ENCODE measurements at places on chromosomes 4 and X.
A peak's percentile ranks its signal among the peaks of the same experiment; 100 is the strongest.

DNA sequence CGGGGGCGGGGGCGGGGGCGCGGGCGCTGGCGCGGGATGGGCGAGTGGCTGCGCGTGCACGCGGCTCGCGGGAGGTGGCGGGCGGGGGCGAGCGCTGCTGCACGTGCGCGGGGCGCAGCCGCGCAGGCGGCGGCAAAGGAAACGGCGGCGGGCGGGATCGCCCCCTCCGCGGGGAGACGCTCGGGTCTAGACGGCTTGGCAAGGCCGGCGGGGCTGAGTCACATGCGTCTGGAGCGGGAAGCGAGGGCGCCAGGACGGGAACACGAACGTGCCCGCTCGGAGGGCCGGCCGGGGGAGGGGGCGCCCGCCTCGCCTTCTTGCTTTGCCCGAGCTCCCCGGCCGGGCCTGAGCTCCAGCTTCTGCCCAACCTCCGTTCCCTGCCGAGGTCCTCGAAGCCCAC lies 4.3 kb upstream of the HAUS7 start:
- DNase-seq, result peak; percentile 12

DNA sequence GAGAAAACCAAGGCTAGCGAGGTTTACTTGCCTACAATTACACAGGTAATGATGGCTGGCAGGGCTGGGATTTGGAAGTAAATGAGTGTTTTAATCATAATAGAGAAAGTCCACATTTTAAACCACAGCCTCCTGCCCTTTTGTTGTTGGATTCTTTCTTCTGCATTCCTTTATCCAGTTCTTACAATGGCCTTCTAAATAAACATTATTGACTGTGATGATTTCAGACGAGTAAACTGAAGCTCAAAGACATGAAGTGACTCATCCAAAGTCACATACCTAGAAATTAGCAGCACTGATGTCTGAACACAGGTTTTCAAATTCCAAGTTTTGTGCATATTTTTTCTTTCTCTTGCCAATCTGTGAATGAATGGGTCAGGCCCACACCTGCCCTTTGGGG lies 51.2 kb upstream of the C1QTNF7 start:
- no peak for DNase-seq

- no peak for DNase-seq
Observed at GRCh38 chr4:118268780-118269179, 84.0 kb downstream of the PRSS12 start.

DNA sequence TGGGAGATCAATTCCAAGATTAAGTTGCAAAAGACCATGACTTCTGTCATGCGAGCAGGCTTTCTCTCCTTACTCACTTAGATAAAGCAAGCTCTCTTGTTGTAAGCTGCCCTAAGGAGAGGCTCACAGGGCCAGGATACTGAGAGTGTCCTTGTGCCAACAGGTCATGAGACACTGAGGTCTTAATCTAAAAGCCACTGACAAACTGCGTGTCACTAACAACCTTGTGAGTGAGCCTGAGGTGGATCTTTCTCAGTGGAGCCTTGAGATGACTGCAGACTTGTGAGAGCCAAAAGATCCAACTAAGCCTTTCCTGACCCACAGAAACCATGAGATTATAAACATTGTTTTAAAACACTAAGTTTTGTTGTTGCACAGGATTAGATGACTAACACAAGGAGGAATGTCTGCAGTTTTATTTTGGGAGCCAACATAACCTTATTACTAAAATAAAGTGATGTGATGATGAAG lies 170.5 kb downstream of the SLC39A8 start:
- no peak for DNase-seq

- no peak for DNase-seq
Observed at GRCh38 chr4:38562751-38563198, 101.2 kb upstream of the KLF3 start.

DNA sequence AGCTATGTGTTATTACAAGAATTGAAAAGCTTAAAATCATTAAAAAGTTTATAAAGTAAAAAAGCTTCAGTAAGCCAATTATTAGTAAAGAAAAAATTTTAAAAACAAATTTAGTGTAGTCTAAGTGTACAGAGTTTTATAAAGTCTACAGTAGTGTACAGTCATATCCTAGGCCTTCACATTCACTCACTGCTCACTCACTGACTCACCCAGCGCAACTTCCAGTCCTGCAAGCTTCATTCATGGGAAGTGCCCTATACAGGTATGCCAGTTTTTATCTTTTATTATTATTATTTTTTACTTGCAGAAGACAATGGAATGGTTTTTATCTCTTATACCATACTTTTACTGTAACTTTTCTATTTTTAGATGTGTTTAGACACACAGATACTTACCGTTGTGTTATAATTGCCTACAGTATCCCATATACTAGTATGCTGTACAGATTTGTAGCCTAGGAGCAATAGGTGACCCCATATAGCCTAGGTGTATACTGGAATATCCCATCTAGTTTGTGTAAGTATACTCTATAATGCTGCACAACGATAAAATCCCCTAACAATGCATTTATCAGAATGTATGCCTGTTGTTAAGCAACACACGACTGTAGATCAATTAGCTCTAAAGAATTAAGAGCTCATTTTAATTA lies 230.7 kb downstream of the DCLK2 start:
- no peak for DNase-seq

Measured in activated CD4-positive, alpha-beta T cell treated with anti-CD3 and anti-CD28 coated beads, Interleukin-2, amount 10 ng/mL, durations not matched to agents 7 days and 5 days (primary cell).